Osteoblast (primary cell): ENCODE measurements at places on chromosomes 7 and 10. TPM values are rescaled to one million over a fixed set of nuclear protein-coding genes. Genes with fewer than 3 reads are reported as not detected.

GRCh38 chr7:74412056-74412455 is 41.6 kb upstream of the GTF2IRD1 start:
- no peaks in the 10 kb centered on the region for H3K27me3 ChIP-seq
- no peak overlapping the region for H3K4me3 ChIP-seq
- H3K4me1 ChIP-seq, result no peaks in the 10 kb centered on the region
- no peaks in the 10 kb centered on the region for H3K36me3 ChIP-seq
- no peak overlapping the region for H3K27ac ChIP-seq
- no peak for DNase-seq

The PRLHR gene
- not detected in 2 replicates for total RNA-seq

The PYROXD2 gene
- 11.6 and 12.4 TPM in 2 replicates for total RNA-seq

The HABP2 gene
- total RNA-seq, result not detected in 2 replicates

GRCh38 chr7:155252444-155252887 is 45.2 kb upstream of the INSIG1 start:
- H3K4me1 ChIP-seq, result peaks cover 20% of the 10 kb centered on the region
- DNase-seq, result peak; percentile 76
- H3K4me3 ChIP-seq, result no peak overlapping the region
- no peaks in the 10 kb centered on the region for H3K36me3 ChIP-seq
- no peaks in the 10 kb centered on the region for H3K27me3 ChIP-seq

DNA sequence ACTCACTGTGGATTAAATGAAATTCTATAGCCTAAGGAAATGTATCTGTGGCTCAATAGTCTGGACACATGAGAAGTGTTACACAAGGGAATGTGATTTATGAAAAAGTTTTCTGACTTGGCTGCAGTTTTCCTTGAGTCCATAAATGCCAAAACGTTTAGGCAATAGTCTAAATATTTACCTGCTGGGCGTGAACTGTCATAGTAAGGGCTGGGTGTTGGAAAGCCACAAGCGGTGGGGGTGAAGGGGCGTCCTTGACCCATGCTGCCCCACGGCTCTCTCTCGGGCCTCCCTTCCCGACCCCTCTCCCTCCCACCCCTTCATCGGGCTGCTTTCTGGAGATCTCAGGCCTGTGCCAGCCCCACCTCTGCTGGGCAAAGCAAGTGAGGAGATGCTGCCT is 223.7 kb downstream of the BUB3 start:
- no peak overlapping the region for H3K27ac ChIP-seq
- DNase-seq, result no peak
- no peaks in the 10 kb centered on the region for H3K4me1 ChIP-seq
- no peak overlapping the region for H3K4me3 ChIP-seq

DNA sequence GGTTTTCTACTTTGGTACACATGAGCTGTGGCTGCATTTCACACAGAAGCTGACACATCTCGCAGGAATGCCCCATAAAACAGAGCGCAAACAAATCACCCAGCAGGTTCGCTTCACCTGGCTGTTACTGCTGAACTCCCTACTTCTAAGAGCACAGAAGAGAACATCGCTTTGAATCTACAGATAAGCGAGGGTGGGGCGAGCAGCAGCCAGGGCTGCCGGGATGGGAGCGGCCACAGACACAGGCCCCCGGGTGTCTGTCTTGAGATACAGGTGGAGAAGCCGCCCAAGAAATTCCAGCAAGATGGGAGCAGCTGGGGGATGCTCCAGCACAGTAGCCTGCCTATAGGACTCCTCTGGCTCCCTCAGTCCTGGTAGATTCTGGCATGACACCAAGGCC is 27.4 kb downstream of the OGDHL start:
- DNase-seq, result no peak
- H3K4me1 ChIP-seq, result no peaks in the 10 kb centered on the region
- no peaks in the 10 kb centered on the region for H3K27me3 ChIP-seq
- no peaks in the 10 kb centered on the region for H3K36me3 ChIP-seq
